ENCODE measurements at places on chromosomes 16 and 17.

DNA sequence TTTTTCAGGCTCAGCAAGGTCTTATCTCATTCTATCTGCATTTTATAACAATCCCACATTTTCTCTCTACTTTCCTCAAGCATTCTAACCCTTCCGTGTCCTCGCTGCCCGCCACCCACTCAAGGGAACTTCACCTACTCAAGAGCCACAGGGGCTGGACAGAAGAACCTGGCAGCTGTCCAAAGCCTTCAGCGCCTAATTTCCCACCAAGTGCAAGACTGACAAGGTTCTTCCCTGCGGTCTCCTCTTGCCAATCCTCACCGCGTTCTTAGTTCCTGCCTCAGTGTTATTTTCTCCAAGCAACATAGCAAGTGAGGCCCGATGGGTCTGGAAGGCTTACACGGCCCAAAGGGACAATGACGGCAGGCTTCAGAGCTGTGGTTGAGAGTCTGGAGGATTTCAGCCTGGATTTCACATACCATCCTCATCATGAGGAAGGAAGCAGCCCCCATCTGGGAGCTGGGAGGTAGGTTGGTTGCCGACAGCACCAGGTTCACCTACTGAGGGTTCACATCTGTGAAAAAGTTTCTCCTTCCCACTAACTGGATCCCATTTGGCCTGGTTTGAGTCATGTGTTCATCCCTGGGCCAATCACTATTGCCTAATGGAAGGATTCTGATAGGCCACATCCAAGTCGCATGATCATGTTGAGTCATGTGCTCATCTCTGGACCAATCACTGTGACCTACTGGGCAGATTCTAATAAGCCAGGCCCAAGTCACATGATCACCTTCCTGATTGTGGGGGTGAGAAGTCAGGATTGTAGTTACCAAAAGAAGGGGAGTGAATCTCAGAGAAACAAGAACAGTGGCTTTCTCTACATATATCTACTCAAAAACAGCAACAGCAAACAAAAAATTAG, 108.2 kb downstream of the N4BP1 start:
- peak; percentile 60 for DNase-seq

GRCh38 chr16:85094812-85095211, 17.5 kb downstream of the CIBAR2 start:
- DNase-seq: no peak

DNA sequence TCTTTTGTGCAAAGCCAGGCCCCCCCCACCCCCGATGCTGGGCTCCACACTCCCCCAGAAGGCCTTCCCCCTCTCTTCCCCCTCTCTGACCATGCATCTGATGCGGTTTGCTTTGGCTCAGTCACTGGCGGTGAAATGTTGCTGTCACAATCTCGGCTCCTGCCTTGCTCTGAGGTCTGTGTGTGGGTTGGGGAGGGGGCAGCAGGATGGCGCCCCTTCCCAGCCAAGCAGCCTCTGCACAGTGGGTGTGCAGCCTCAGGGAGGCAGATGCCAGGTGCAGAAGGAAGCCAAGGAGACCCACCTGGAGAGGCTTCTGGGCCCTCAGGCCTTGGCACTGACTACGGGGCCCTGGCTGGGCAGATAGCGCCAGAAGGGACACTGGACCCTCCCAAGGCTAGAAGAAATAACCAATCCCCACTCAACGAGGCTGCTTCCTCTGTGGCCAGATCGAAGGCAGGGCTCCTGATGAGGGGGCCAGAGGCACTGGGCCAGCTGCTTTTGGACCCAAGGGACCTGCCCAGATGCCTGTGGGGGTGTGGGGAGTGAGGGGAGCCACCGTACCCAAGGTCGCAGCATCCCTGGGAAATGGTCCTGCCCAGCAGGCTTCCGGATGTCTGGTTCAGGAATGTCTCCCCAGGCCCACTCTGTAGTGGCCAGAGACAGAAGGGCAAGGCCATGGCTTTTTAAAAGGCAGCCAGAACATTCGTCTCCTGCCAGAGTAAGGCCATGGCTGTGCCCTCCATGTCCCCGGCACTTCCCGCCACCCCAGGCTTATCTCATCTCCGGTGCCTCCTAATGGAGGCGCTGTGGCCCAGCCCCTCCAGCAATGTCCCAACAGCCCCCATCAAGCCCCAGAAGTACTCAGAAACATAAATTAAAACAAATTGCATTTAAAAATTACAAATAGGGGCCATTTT, 43.4 kb upstream of the SLC38A10 start:
- peak; percentile 37 for DNase-seq

- DNase-seq: no peak
These were observed 39.2 kb downstream of the BRD7 start for GRCh38 chr16:50329446-50330189.

DNA sequence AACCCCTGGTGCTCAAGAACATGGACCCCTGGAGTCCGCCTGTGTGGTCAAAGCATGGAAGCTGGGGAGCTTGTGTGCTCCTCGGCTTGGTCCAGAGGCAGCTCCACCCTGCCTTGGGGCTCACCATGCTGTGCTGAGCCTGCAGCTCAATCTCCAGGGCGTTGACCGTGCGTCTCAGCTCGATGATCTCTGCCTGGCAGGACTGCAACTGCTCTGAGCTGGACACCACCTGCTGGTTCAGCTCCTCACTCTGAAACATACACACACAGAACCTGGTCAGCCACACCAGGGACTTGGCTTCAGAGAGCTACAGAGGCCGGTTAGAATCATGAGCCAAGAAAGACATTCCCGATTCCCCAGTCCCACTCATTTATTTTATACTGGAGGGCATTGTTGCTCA, 2.7 kb downstream of the KRT35 start:
- DNase-seq: no peak

DNA sequence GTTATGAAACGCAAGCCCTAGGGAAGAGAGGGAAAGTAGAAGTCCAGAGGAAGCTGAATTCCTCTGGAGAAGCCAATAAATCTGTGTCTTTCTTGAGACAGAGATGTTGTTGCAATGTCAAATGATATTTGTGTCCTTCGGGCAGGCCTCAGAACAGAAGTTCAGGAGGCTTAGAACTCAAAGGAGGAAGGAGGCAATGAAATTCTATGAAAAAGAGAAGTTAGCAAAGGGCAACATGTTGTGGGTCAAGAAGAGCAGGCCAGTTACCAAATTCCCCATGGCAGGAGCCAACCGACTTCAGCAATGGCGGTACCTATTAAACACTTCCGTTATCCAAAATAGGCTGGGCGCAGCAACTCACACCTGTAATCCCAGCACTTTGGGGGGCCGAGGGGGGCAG, 109.0 kb upstream of the DHX40 start:
- DNase-seq: no peak

DNA sequence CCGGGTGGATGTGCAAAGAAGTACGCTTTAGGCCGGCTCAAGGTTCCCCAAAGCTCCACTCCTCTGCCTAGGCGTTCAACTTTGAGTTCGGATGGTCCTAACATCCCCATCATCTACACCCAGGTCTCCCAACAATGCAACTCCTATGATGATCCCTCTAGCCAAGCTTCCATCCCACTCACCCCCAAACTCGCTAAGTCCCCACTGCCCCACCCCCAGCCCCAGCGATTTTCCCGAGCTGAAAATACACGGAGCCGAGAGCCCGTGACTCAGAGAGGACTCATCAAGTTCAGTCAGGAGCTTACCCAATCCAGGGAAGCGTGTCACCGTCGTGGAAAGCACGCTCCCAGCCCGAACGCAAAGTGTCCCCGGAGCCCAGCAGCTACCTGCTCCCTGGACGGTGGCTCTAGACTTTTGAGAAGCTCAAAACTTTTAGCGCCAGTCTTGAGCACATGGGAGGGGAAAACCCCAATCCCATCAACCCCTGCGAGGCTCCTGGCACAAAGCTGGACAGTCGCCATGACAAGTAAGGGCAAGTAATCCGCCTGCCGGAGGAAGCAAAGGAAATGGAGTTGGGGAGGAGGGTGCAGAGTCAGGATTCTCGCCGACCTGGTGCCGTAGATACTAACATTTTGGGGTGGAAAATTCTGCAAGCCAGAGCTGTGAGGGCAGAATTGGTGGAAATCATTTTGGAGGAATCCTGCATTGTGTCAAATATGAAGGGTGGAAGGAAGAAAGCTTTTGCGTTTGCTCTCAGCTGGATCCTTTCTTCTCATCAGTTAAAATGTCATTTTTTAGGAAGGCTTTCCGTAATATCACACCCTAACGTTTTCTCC, at the start of gene TP53:
TP53 (minus strand) TSS at position 419 of the 836 bp plus-strand sequence. CDS start 10,896 bp downstream, outside the sequence.
- DNase-seq: peak; percentile 91

DNA sequence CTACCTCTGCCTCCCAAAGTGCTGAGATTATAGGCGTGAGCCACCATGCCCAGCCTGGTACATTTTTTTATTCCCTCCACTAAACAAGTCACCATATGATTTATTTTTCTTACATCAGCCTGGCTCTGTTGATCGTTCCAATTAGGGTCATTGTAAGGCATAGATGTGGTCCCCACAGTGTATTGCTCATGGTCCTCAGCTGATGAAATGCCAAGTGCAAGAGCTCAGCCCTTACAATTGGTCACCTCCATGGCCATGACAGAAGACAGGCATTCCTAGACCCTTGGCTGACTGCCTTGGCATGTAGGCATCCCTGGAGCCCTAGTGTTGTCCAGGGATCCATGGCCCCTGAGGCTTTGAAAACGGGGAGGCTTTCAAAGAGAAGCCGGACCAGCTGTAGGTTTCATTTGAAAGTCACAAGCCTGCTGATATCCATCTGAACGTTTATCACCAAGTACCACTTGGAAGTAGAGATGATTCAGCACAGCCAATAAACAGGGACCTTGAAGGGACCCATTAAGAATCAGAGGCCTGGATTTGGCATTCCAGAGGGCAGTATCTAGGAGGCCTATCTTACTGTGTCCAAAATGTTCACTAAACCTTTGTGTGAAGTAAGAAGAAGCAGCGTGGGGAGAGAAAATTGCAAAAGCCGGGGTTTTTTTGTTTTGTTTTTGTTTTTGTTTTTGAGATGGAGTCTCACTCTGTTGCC, 20.6 kb upstream of the PRKCA start:
- no peak for DNase-seq

DNA sequence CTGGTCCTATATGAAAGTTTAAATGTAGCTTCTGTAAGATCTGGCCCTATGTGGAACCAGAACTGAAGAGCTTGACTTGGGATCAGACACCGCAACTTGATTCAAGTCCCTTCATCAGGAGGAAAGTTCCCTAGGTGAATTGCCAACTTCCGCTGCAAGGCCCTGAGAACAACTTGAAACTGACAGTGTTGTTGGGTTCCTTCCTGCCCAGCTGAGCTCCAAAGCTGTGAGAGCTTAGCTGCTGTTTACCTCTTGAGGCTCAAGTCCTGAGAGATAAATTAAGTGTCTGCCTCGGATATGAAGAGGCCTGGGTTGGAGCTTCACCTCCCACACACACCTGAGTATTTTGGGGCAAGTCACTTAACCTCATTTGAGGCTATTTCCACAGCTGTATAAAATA, 44.7 kb downstream of the REXO5 start:
- DNase-seq: peak; percentile 33

DNA sequence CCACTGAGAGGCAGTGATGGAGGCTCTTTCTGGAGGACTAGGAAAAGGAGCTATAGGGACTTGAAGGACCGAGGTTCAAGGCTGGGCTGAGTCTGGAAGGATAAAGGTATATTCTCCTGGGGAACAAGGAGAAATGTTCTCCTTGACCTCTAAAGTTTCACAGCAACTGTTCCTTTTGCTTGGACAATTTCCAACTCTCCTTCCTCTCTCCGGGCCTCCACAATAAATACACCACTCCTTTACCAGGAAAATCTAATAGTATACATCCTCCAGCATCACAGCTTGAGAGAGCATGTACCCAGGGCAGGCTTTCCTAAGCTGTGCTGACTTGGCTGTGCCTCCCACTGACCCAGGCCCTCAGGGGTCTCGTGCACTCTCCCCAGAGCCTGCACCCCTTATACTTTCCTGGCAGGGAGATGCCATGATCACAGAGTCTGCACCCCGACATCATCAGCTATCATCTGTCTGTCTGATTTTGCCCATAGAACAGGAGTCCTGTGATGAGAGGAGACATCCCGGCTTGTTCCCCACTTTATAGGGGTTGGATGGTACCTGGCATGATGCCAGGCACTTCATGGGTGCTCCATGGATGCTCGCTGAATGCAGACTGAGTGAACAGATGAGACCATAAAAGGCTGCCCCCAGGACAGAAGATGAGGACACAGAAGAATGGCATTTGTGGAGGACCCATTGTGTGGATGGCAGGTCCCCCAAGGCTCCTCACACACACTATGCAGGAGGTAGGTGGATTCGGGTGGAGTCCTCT, 582.6 kb upstream of the CDH5 start:
- no peak for DNase-seq

- peak; percentile 81 for DNase-seq
These were observed 3.8 kb downstream of the ERCC4 start for GRCh38 chr16:13923703-13924298.

- no peak for DNase-seq
These were observed 34.1 kb downstream of the GRB2 start for GRCh38 chr17:75371339-75371738.

GRCh38 chr16:85432606-85433005, 180.5 kb upstream of the GSE1 start:
- DNase-seq: no peak
